D721Med (cell line): ENCODE measurements at places on chromosomes 16 and 17.

- no peak for DNase-seq
Measured at GRCh38 chr16:63617047-63617989, 1504.5 kb downstream of the CDH11 start.

GRCh38 chr17:59825533-59826322, 67.0 kb downstream of the TUBD1 start:
- no peak for DNase-seq

DNA sequence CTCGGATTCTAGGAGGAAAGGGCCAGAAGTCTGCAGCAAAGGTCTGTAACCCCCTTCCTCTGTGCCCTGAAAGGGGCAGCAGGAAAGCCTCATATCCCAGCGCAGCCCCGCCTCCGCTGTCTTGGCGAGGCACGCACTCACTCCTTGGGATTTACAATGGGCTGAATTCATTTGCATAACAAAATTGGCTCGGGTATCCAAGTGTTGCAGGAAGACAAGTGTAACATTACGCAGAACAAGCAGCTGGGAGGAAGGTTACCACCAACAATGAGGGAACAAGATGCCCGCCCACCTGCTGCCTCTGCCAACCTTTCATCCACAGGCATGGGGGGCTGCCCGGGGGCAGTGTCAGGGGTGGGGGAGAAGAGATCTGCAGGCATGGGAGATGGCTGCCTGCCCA, 130.4 kb downstream of the MRM1 start:
- no peak for DNase-seq

DNA sequence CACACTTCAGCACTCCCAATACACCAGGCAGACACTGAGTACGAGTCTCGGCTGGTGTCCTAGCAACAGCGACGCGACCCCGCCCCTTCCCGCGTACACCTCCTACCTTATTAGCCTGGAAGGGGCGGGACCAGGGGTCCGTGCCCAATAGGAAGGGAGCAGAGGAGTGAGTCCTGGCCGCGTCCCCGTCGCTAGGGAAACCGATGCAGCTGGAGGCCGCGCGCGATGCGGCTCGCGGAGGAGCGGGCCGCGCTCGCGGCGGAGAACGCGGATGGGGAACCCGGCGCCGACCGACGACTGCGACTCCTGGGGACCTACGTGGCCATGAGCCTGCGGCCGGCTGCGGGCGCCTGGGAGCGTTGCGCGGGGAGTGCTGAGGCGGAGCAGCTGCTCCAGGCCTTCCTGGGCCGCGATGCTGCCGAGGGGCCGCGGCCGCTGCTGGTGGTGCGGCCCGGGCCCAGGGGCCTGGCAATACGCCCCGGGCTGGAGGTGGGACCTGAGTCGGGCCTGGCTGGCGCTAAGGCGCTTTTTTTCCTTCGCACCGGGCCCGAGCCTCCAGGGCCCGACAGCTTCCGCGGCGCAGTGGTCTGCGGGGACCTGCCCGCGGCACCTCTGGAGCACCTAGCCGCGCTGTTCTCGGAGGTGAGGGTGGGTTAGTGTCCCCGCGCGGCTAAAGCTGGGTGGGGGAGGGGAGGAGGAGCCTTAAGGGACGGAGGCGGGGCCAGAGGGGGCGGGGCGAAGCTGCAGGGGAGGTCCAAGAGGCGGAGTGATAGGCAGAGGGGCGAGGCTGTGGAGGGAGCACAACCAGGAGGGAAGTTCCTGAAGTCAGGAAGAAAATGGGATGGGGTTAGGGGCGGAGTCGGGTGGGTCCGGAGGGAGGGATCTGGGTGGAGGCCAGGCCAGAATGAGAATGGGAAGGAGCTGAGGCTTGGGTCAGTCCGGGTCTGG, at the start of gene DNAH9:
DNAH9 (plus strand) TSS at position 197 of the 948 bp plus-strand sequence; CDS start at position 226, 29 bp downstream.
- peak; percentile 56 for DNase-seq

- no peak for DNase-seq
Measured at GRCh38 chr16:1707193-1707790, 1.3 kb downstream of the MAPK8IP3 start.

DNA sequence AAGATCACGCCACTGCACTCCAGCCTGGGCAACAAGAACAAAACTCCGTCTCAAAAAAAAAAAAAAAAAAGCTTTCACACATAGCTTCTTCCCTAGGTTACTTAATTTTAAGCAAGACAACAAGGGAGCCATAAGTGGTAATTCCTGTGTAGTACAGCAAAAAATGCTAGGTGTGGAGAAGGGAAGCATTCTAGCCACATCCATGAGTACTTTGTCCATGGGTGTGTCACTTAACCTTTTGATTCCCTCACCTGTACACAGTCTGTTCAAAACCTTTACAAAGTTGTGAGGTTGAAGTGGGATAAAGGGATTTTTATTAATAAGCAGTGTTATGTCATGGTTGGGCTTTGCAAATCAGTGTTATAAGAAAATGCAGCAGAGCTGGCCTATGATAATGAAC, 4.5 kb downstream of the NME2 start:
- no peak for DNase-seq

DNA sequence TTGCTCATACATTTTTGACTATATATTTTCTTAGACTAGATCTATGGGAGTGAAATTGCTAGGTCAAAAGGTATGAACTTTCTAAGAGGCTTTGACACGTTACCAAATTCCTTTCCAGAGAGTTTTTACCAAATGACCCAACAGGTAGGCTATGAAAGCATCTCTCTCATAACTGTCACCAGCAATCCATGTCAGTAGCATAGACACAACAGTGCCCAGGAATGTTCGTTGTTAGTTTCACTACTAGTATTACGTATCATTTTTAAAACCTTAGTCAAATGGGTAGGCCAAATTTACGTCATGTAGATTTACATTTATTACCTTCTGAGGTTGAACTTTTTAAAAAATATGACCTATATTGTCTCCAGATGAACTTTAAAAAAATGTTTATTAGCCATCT, 66.8 kb downstream of the MARCHF10 start:
- DNase-seq = no peak

- no peak for DNase-seq
Measured at GRCh38 chr17:4490109-4490591, 8.5 kb upstream of the SPNS2 start.

DNA sequence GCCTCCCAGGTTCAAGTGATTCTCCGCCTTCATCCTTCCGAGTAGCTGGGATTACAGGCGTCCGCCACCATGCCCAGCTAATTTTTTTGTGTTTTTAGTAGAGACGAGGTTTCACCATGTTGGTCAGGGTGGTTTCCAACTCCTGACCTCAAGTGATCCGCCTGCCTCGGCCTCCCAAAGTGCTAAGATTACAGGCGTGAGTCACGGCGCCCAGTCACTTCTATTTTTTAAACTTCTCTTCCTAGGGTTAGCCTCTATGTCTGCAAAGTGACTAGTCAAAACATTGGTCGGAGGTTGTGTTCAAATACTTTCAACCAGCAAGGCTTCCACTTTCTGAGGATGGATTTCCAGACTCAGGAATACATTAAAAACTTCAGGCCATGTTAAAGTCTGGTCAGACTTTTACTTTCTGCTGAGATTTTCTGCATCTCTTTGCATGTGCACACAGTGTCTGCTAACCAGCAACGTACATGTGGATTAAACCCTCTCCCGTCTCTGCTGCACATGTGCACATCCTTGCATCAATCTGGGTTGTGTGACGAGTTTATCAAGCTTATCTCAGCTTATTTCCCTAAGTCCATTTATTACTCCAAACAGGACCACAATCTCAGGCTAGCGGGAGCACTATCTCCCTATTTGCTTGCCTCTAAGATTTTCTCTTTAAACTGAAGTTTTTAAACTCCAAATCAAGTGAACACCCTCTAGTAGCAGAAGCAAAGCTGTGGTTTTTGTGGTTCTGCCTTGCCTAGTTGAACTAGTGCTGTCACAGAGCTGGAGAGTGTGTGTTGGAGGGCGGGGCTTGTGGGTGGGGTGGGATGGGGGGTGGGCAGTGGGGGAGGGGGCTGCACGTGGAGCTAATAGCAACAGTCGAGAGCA, 525.2 kb upstream of the GOT2 start:
- no peak for DNase-seq
